Erythroblast (primary cell): ENCODE measurements at places on chromosomes 6 and 20.

GRCh38 chr6:129184324-129184723, 301.4 kb downstream of the LAMA2 start:
- DNase-seq, result no peak

GRCh38 chr20:50517817-50518154, 7.6 kb downstream of the PTPN1 start:
- peak; percentile 49 for DNase-seq

DNA sequence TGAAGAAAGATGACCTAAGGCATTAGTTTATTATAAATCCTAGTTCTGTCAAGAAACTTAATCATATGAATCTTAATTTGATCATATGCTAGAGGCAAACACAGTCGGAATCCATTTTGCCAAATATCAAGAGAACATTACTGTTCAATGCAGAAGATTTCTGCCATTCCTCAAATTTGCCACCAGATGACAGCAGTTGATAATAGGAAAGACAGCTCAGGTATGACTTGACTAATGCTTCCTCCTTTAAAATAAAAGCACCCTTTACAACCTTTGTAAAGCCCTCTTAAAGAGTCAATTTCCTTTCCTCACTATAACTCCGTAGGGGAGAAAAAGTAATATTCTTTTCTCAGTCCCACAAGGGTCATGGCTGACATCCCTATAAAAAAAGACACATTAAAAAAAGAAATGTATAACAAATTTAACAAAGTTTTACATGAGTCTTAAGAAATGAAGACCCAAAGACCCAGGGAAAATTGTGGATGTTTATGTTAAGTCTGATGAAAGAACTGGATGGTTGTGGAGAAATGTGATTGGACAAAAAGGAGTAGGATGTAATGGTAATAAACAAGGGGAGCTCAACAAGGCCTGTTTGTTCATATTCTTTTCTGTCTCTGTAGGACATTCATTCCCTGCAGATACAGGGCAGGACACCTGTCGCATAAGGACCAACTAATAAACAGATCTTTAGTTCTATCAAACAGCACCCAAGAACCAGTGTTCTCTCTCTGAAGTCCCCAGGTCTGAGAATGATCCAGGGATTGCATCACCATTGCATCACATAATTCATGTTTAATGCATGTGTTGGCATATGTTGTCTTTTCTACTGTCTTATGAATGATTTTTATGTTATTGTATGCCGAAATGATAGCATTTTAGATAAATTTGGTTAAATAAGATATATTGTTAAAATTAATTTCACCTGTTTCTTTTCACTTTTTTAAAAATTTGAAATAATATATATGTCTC, 23.0 kb upstream of the IL17A start:
- DNase-seq, result peak; percentile 68

DNA sequence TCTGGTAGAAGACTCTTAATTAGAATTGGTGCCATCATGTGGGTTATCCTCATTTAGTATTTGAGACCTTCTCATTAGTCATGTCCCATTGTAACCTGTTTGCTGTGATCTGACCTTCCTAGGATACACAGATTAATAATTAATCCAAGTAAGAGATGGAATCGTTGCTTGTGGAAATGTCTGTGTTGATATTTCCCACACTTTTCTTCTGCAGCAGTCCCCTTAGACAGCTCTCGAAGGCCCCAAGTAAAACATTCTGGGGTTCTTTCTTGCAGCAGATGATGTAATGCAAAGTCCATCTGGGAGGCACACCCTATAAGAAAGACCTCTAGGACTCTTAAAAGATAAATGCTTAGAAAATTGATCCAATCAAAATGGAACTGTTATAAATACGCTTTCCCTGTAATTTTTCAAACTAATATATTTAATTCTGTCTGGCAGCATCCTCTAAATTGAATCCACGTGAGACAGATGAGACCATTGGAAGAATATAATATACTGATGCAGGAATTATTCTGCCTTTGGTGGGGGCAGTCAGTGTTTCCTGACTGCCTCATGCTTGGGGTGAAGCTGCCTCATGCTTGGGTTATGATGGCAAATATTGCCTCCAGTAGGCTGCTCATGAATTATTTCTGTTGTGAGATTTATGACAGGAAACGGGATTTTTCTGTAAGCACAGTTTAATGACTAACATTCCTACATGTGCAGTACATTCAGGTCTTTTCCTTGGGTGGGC, 54.5 kb upstream of the ARMC2 start:
- peak; percentile 58 for DNase-seq

DNA sequence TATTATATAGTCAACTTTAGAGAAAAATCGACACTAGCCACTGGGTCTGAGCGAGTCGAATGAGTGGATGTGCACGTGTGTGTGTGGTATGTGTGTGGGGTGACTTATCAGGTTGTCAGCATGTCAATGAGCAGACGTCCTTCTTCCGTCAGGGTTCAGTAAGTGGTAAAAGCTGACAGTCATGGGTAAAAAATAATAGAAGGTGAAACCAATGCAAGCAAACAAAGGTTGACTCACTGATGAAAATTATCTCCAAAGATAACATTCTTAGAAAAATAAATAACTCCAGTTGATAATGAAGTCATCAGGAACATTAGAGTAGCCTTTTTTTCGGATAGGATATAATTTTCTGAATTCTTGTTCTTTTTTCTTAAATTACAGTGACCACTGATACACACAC, 243.8 kb upstream of the FOXQ1 start:
- no peak for DNase-seq

GRCh38 chr6:83860359-83860755, 868 bp downstream of the CYB5R4 start:
- peak; percentile 23 for DNase-seq

DNA sequence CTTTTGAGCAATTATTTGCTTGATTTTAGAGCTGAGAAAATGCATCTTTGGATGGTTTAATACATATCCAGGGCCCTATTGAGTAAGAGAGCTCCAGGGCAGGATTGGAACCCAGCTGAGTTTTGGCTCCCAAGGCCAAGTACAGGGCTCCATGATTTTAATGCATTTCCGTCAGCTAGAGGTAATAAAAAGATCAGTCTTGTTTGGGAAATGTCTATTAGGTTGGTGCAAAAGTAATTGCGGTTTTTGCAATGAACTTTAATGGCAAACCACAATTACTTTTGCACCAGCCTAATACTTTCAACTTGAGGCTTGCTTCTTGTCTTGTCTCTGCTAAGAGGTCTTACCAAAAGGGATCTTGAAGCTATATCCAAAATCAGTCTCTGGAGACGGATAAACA, 29.4 kb upstream of the CDH4 start:
- no peak for DNase-seq

DNA sequence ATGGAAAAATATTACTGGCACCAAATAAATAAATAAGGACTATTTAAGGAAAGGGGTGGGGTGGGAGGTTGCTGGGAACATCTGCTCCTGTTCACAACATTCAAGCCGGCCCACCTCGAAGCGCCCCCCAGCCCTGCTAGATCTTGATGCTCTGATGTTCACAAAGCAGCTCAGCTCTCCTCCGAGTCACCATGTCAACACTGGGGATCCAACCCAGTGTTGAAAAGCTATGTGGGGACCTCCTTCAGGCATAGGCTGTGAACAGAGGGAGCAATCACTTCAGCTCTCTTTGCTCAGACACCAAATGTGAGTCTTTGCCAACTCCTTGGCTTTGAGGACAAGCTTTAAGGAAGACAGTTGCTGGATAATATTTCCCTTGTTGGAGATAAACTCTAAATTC, 176.8 kb upstream of the NT5E start:
- DNase-seq, result no peak

GRCh38 chr6:83781506-83781905, 71.7 kb upstream of the RIPPLY2 start:
- no peak for DNase-seq

GRCh38 chr6:127907960-127908640, 7.2 kb upstream of the THEMIS start:
- no peak for DNase-seq

- DNase-seq, result peak; percentile 16
Observed at GRCh38 chr20:63186528-63187316, 29.2 kb downstream of the YTHDF1 start.

- no peak for DNase-seq
Observed at GRCh38 chr6:21201187-21201586, 392.4 kb upstream of the SOX4 start.

DNA sequence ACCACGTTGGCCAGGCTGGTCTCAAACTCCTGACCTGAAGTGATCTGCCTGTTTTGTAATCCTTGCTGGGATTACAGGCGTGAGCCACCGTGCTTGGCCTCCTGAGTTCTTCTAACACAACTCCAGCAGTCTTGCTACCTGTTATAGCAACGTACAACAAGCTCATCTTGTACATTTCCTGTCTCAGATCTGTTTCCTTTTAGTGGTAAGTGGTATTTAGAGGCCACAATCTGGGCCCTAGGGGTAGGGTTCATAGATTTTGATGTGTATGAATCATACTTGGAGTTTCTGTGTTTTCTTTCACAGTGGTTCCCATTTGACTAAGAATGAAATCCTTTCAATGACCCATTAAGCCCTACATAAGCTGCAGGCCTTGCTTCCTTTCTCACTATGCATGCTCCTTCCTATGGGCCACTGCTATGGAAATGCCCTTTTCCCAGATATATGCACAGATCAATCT, 27.1 kb upstream of the SYNCRIP start:
- DNase-seq, result no peak

DNA sequence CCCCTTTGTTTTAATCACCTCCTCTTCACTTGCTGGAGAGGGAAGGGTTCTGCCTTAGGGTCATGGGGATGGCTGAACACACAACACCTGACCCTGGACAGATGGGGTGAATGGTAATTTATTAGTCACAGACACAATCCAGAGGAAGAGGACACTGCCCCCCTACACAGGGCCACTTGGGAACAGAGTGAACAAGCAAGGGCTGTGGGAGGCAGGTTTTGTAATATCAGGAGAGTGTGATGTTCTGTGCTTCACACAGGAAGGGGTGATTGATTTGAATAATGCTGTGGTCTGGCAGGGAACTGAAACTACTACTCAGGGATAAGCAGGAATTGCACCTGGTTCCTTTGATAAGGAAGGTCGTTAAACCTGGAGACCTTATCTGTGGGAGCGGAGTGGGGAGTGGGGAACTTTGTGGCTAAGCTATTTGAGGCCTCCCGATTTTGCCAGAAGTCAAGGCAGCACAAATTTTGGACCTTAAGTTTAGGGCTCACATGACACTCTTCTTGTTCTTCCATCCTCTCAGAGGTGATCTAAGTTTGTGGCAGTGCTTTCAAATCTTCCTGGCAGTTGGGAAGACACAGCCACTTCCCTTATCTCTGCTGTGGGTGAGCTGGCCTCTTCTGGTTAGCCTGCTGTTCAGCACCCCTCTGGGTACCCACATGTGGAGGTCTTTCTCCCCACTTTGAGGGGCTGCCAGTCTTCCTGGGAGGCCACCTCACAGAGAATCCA, 77.8 kb downstream of the CD164 start:
- peak; percentile 69 for DNase-seq

GRCh38 chr20:5448449-5449118, 131.8 kb upstream of the PROKR2 start:
- peak; percentile 65 for DNase-seq

GRCh38 chr6:142551274-142551811, 249.5 kb downstream of the ADGRG6 start:
- no peak for DNase-seq

DNA sequence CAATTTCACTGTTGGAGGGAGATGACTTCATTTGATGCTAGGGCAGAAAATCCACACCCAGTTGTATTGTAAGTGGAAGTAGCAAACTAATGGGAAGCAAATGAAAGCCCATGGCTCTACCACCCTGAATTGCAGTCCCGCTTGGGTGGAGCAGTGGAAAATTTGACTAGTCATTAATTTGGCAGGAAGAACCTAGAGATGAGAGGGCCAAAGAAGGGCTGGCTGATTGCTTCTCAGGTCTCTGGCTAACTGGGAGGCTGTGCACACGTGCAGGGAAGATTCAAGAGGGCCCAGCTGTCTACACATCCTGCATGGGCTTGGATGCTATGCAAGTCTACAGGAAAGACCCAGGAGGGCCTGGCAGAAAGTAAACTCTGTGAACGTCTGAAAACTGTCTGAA, 466.2 kb downstream of the TFAP2A start:
- DNase-seq, result no peak

GRCh38 chr6:150592377-150592995, 7.2 kb upstream of the PLEKHG1 start:
- DNase-seq, result no peak

DNA sequence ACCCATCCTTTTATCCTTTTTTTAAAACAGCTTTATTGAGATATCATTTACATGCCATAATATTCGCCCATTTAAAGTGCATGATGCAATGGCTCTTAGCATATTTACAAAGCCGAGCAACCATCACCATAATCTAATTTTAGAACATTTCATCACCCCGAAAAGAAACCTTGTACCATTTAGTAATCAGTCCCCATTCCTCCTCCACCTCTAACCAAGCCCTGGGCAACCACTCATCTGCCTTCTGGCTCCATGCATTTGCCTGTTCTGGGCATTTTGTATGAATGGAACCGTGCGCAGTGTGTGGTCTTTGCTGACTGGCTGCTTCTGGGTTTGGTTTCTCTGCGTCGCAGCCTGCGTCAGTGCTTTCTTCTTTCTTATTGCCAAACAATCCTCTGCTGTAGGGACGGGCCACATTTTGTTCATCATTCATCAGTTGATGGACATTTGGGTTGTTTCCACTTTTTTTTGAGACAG, 10.2 kb upstream of the EEF1A2 start:
- DNase-seq, result no peak

GRCh38 chr20:20173254-20173653, 120.9 kb downstream of the CFAP61 start:
- DNase-seq, result no peak

GRCh38 chr6:37624606-37625574, 72.8 kb downstream of the MDGA1 start:
- DNase-seq, result peak; percentile 72

DNA sequence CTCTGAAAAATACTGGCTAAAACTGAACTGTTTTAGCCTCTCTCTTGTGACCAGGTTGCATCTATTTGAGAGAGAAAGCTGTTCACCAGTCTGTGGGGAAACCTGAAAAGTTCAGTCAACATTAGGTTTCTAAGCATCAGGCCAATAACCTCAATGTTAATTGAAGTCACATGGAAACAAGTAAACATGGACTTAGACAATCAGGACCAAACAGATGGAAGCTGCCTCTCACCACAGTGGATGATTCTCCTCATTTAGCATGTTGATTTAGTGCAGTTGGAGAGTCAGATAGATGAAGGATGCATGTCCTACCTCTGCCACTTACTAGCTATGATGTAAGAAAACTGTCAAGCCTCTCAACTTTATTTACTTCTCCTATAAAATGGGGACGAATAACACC, 18.2 kb downstream of the SCGN start:
- peak; percentile 5 for DNase-seq

- DNase-seq, result no peak
Observed at GRCh38 chr6:46972531-46972930, 50.8 kb upstream of the ADGRF5 start.

GRCh38 chr6:153537422-153537821, 406.3 kb upstream of the RGS17 start:
- DNase-seq, result no peak

GRCh38 chr20:24668384-24668702, 198.9 kb downstream of the SYNDIG1 start:
- DNase-seq, result no peak

- DNase-seq, result no peak
Observed at GRCh38 chr6:122712093-122712447, 67.4 kb upstream of the FABP7 start.
